ENCODE measurements at places on chromosomes 4 and X. TPM values are rescaled to one million over a fixed set of nuclear protein-coding genes. Genes with fewer than 3 reads are reported as not detected.

NDUFB11 gene
- total RNA-seq: 77.4 TPM

UBL4A gene
- 39.1 TPM for total RNA-seq

BST1 gene
- total RNA-seq: 14.2 TPM

GRCh38 chr4:184313702-184314659 is 96.3 kb upstream of the ENPP6 start:
- no peak for DNase-seq

DNA sequence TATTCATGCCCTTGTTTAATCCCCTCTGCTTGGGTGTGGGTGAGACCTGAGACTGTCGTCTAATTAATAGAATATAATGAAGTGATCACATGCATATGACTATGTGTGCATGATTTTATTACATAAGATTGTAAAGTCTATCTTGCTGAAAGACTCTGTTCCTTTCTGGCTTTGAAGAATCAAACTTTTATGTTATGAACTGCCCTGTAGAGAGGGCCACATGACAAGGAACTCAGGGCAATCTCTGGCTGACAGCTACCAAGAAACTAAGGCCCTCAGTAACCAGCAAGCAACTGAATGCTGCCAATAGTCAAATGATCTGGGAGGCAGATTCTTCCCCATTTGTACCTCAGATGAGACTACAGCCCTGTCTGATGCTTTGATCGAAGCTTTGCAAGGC is 13.5 kb downstream of the TSPAN7 start:
- no peak for DNase-seq

DNA sequence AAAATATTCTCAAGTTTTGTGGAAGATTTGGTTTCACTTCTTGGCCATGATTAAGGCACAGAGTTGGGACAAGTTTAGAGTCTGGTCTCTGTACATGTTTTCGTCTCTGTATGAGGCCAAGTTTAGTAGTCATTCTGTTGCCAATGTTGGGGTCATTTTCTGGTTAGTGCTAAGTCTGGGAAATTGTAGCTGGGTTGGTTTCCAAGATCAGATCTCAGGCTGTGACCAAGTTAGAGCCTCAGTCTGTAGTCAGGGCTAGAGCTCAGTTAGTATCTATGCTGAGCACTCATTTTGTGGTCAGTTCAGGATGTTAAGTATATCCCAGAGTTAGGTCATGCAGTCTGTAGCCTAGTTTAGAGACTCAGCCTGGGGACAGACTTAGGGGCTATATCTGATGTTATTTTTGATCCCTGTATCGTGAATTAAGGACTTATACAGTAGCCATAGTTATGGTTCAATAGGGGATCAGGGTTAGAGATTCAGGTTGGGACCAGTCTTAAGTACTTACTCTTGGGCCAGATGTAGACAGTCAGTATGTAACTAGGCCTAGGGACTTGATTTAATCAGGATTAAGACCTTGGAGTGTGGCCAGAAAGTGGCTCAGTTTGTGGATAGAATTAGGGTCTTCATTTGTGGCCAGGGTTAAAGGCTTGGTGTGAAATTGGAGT is 6.6 kb upstream of the ENOX2 start:
- DNase-seq: no peak

DNA sequence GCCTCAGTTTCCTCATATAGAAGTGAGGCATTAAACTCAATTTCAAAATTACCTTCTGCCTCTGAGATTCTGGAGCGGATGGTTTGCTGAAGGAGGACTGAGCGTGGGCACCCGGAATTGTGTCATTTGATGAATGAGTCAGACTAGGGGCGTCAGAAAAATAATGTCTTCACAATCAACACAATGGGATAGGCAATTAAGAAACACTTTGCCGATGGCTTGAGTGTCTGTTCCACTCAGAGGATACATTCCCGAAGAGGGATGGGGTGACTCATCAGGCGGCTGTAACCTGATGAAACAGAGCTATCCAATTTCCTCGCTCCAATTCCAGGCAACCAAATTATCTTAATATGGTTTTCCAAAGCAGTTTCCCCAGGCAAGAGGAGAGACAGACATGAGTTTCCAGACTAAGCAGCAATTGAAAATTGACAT is 1.2 kb upstream of the CHRNA9 start:
- no peak for DNase-seq
